Globus pallidus (tissue), 1 donor: ENCODE measurements at places on chromosomes 1 and 21.
A peak's percentile ranks its signal among the peaks of the same experiment; 100 is the strongest.

GRCh38 chr1:204672482-204673121, 12.9 kb downstream of the LRRN2 start:
- DNase-seq: no peak

- no peak for DNase-seq
Observed at GRCh38 chr1:200899954-200900867, 5.5 kb downstream of the INAVA start.

- no peak for DNase-seq
Observed at GRCh38 chr1:203317429-203318228, 12.3 kb downstream of the BTG2 start.

- no peak for DNase-seq
Observed at GRCh38 chr1:92441697-92442342, 44.9 kb downstream of the GFI1 start.

GRCh38 chr1:33473900-33474299, 1.5 kb downstream of the ZSCAN20 start:
- no peak for DNase-seq

GRCh38 chr21:14527696-14528652, 18.1 kb downstream of the SAMSN1 start:
- no peak for DNase-seq

DNA sequence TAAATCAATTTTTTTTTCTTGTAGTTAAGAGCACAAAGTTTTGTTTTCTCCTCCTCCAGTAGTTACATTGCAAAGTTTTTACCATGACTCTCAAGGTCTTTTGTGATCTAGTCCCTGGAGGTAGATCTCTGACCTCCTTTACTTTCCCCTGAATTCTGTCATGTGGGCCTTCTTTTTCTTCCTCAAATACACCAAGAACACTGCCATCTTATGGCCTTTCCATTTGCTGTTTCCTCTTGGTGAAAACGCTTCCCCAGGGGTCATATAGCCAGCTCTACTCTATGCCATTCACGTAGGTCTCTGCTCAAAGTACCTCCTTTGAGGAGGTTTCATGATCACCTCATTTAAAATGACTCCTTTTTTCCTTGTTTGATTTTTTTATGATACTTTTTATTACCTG, 2.7 kb downstream of the DDX20 start:
- DNase-seq: no peak

- no peak for DNase-seq
Observed at GRCh38 chr1:42853116-42853884, 6.9 kb downstream of the ZNF691 start.

DNA sequence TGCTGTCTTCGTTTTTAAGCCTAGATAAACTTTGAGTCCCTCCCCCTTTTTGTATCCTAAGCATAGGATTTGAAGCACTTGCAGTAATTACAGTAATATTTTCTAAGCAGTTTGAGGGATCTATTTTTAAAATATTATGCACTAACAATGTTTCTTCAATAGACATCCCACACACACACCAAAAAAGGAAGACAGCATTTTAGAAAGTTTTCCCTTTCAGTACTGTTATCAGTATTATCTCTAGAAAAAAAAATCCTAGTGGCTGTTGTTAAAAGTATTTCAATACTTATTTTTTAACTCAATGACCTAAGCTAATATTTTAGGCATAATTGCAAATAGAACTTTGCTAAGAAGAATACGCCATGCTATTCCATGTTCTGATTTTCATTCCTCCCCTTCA, 15.1 kb downstream of the MCOLN3 start:
- DNase-seq: no peak

- DNase-seq: no peak
Observed at GRCh38 chr1:38153066-38153777, 106.6 kb upstream of the POU3F1 start.

DNA sequence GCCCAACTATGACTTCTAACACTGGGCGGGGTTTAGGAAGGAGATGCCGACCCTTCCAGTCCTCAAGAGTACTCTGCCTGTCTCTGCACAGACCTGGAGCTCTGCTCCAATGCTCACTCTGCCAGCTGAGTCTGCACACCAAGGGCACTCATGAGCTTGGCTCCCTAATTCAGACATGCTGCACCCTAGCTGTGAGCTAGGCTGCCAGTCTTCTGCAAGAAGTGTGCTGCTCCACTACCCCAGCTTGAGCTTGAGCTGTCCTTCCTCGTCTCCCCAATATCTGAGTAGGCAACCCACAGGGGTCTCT, 13.2 kb downstream of the TP53BP2 start:
- DNase-seq: no peak

DNA sequence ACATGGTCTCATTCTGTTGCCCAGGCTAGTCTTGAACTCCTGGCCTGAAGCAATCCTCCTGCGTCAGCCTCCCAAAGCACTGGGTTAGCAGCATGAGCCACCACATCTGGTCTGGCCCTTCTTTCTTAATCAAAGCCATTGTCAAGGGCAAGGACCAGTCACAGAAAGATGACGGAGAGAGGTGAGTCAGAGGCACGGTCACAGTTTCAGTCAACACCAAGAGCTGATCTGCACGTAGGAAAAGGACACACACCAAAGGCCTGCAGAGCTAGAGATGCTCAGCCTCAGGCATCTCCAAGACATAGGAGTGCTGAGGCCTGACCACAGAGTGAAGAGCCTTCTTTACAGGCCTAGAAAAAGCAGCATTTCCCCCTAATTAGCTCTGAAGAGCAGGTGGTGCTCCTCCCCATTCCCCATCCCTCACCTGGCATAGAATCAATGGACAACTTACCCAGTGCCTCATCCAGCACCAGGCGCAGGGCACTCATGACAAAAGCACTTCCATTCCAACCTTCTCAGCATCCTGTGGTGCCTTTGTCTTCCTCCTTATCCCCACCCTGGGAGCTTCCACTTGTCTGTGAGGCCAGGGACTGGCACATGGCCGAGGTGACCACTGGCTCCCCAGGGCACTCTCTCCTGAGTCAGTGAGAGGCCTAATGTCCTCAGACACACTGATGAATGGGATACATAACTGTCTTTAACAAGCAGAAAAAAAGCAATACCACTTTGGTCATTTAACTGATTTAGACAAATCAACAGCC, 139.8 kb downstream of the AJAP1 start:
- DNase-seq: no peak

DNA sequence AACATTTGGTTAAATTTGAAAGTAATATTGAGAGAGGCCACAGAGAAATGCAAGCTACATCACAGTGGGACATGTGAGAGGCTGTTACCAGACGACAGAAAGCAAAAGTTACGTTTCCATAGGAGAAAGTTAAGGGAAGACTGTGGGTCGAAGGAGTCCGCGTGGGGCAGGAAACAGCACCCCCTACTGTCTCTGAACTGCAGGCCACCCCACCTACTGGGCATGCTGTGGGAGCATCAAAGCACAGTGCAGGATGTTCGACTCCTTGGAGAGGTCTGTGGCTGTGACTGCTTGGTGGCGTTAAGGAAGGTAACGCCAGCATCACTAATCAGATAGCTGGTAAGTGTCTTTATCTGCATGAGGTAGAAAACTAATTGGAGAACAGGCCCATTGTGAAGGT, 123.9 kb downstream of the PTBP2 start:
- peak; percentile 47 for DNase-seq

DNA sequence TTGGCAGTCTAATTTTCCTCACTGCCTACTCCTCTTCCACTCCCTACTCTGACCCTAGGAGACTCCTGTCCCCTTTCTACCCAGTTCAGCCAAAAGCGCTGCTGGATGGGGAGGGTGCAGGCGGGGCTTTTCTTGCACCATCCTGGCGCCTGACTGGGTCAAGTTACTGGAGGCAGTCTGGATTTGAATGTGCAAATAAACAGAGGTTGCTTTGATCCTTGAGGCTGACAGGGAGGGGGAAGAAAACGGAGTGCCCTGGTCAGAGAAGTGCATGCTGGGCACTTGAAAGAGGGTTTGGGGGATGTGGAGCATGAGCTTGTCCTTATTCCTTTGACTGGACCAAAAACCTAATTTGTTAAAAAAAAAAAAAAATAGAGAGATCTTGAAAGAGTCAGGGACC, 76.8 kb upstream of the SOX13 start:
- DNase-seq: peak; percentile 76

GRCh38 chr1:180566026-180566425, 7.3 kb downstream of the OVAAL start:
- DNase-seq: no peak

DNA sequence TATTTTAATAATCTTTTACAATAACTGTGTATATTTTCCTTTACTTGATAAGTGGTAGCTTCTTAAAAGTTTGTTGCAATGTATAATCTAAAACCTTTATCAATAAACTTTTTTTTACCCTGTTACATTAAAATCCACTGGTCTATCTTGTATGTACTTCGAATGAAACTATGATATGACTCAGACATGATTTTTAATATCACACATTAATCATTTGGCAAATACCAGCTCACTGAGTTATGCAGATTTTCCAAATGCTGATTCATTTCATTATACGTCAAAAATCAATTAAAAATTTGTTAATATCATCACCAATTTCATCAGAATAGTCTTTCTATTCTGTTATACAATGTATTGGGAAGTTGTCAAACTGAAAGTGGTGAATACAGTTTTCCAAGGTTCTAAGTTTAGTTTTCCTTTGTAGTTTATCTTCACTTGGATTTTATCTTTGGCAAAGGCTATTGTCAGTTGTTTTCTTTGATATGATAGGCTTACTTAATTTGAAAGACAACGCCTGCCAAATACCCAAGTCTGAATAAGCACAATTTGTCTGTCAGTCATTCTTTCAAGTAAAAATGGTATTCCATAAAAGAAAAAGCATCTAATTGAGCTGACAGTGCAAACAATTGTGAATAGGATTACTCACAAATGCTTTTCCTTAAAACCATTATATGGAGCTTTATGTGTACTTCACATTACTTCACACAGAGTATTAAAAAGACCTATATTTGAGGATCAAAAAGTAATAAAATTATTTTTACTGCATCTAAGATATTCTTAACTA, 127.0 kb downstream of the NME7 start:
- DNase-seq: no peak

GRCh38 chr1:210841926-210842625, 291.9 kb downstream of the KCNH1 start:
- DNase-seq: no peak

DNA sequence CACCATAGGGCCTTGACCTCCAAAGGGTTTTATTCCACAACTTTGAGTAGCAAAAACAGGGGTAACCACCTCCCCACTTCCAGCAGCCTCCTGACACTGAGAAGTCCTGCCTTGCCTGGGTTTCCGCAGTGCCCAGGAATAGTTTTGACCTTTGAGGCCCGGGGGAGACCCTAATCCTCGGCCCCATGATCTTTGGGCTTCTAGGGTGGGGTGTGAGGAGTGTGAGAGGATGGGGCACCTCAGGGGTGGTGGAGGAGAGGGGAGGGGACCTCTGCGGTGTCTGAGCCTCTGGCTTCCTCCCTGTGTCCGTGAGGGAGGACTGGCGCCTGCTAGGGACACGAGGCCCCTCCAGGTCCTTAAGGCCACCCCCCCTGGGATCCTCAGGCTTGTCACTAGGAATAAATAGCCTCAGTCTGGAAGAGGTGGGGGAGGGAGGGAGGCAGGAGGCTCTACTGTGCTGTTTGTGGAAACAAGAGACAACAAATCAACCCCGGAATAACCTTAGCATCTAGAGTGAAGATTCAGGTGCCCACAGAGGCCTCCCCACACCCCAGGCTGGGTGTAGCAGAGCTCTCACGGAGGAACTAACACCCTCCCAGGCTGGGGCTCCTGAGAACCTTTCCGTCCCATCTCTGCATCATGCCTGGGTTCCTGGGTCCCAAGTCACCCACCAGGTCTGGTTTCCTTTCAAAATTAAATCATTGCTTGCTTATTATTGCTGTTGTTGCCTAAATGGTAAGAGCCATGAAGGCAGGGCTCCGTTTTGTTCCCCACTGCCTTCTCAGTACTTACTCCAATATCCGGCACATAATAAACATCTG, 904 bp upstream of the FHL3 start:
- DNase-seq: no peak

DNA sequence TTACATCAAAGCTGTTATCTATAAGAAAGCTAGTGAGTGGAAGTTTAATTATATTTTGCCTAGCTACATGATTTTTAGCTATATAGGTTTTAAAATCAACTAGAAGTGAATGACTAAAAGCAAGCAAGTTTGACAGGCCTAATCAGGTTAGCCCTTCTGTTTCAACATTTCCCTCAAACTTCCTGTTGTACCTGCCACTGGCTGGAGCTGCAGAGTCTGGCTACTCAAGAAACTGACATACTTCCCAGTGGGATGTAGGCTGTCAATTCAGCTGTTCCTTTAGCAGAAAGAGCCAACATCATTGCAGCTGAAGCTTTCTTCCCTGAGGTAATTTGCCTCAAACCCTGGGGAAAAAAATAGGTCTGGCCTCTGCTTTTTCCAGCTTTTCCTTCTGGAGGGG, 87.1 kb upstream of the TNR start:
- DNase-seq: no peak

GRCh38 chr1:72117621-72118020, 164.7 kb downstream of the NEGR1 start:
- DNase-seq: no peak

DNA sequence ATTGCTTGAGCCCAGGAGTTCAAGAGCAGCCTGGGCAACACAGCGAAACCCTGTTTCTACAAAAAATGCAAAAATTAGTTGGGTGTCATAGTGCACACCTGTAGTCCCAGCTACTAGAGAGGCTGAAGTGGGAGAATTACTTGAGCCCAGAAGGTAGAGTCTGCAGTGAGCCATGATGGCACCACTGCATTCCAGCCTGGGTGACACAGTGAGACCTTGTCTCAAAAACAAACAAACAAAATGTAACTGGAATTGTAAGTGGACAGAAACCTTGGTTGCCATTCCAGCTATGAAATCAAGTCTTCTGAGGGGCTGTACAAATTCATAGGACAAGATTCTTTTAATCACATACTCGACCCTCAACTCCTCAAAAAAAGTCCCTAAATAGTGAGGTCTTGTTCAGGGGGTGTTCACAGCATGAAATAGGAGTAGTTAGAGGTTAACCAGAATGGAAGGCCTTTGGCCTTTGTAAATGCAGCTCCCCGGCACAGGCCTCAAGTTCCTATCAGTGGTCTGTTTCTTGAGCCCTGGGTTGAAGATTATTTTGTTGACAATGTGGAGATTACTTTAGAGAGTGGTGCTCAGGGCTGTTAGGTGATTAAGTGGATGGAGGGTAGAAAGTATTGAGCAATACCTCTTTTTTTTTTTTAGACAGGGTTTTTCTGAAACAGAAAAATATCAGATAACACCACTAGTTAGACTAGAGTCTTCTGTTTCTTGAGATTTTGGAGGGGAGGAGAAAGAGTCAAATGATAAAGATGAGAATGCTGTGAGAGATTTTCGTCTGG, 138.7 kb upstream of the ZNF648 start:
- no peak for DNase-seq

- DNase-seq: no peak
Observed at GRCh38 chr1:104884939-104885338, 1135.2 kb downstream of the AMY1C start.

- DNase-seq: no peak
Observed at GRCh38 chr1:178324003-178324402, 172.8 kb downstream of the CLEC20A start.
